ENCODE measurements at places on chromosomes 7 and 10.

- DNase-seq, result no peak
Observed at GRCh38 chr10:42482411-42482810, 156.0 kb downstream of the ZNF33B start.

GRCh38 chr10:86299562-86299961, 67.0 kb downstream of the GRID1 start:
- no peak for DNase-seq

DNA sequence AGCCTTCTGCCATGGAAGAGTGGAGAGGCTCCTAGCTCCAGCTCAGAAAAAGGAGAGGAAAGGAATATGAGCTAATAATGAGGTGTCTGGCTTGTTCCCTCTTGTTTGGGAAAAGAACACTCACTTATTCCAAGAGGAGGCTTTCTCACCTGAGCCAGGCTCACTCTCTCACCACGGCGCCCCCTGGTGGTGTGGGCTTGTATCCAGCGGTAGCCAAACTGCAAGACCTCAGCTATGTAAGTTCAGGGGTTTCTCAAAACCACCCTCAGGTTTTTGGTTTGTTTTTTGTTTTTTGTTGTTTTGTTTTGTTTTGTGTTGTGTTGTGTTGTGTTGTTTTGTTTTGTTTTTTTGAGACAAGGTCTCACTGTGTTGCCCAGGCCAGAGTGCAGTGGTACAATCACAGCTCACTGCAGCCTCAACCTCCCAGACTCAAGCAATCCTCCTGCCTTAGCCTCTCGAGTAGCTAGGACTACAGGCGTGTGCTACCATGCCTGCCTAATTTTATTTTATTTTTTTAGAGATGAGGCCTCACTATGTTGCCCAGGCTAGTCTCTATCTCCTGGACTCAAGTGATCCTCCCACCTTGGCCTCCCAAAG, 124.0 kb downstream of the TMEM130 start:
- peak; percentile 84 for DNase-seq

DNA sequence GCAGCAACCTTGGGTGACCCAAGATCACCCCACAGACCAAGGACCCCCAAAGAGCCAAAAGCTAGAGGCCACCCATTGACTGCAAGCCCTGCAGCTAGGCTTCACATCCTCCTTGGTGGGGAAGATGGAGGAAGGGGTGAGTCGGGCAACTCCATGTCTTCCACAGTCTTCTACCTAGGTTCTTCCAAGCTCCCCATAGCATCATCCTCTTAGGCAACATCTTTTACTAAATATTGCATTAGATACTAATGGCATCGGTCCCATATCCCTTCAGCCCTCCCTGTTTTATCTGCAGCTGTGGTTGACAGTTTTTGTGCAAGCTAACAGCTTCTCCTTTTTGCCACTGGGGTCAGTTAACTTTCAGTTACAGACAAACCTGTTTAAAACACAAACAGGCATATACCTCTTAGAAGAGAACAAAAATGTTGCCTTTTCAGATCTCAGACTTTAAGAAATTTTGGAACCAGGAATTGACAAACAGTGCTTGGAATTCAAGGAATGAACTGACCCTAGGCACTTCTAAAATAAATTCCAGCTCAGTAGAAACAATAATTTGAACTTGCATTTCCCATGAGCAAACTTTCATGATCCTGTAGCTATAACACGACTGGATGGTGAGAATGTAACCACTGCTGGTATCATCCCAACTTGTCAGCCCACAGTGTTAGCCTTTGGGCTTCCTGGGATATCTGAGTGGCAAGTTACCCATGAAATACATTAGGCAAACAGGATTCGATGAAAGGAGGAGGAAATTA, 33.9 kb upstream of the MSMB start:
- DNase-seq, result no peak

DNA sequence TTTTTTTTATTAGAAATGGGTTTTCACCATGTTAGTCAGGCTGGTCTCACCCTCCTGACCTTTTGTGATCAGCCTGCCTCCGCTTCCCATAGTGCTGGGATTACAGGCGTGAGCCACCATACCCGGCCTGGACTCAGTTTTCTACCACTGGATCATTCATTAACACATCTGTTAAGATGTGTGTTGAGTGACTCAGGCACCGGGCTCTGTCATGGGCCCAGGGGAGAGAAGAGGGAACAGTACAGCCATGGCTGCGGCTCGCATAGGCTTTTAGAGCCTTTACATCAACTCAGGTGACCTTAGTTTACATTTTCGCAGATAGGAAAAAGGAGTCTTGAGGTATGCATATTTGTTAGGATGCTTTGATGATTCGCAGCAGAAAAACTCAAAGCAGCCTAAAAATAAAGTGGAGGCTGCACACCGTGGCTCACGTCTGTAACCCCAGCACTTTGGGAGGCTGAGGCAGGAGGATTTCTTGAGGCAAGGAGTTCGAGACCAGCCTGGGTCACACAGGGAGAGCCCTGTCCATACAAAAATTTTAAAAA, 3.1 kb upstream of the ARPC1B start:
- no peak for DNase-seq

- DNase-seq, result no peak
Observed at GRCh38 chr10:44723619-44724325, 187.4 kb upstream of the TMEM72 start.

- DNase-seq, result no peak
Observed at GRCh38 chr7:131826960-131827359, 270.5 kb upstream of the PODXL start.

DNA sequence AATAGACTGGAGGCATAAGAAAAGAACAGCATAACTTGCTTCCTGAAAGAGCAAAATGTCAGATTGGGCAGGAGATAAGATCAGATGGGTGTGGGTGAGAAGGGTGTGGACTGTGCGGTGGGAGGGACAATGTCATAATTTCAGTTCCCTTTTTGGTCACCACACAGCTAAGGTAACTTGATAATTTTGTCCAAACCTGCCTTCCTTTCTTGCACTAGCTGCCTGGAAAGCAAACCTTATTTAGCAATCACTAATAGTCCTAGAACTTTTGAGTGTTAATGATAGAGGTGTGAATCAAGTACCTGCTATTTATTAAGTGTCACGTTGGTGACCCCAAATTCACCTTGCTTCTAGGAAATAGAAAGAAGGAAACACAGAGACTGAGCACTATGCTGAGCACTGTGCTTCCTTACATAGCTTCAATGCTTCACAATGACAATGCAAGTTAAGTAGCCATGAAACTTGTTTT, 72.4 kb upstream of the SP4 start:
- DNase-seq, result no peak

- no peak for DNase-seq
Observed at GRCh38 chr10:106136175-106136574, 1028.3 kb downstream of the SORCS1 start.

GRCh38 chr10:71204746-71205145, 7.6 kb upstream of the UNC5B start:
- DNase-seq, result no peak

DNA sequence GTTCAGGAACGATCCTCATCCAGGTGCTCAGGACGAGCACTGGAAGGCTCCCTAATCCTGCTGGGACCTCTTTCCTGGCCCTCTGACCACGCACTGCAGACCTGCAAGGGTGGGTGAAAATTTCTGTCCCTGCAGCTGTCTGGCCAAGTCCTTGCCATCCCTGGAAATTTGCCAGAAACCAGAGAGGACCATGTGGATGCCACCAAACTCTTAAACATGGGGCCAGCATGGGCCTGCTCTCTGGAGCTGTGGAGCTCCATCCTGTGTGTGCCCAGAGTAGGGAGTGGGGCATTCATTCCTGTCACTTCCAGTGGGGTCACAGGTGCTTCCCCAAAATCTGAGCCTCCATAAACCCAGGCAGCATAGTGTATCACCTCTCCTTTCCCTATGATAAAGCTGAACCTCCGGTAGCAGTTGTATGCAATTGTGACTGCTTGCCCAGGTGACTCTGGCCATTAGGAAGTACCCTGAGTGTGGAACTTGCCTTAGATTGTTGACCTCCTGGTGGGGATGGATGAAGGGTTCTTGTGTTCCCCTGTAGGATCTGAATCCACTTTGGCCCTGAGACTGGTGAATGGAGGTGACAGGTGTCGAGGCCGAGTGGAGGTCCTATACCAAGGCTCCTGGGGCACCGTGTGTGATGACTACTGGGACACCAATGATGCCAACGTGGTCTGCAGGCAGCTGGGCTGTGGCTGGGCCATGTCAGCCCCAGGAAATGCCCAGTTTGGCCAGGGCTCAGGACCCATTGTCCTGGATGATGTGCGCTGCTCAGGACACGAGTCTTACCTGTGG, 57.1 kb downstream of the DMBT1 start:
- no peak for DNase-seq

- DNase-seq, result no peak
Observed at GRCh38 chr10:88781206-88781605, 21.3 kb upstream of the LIPM start.

DNA sequence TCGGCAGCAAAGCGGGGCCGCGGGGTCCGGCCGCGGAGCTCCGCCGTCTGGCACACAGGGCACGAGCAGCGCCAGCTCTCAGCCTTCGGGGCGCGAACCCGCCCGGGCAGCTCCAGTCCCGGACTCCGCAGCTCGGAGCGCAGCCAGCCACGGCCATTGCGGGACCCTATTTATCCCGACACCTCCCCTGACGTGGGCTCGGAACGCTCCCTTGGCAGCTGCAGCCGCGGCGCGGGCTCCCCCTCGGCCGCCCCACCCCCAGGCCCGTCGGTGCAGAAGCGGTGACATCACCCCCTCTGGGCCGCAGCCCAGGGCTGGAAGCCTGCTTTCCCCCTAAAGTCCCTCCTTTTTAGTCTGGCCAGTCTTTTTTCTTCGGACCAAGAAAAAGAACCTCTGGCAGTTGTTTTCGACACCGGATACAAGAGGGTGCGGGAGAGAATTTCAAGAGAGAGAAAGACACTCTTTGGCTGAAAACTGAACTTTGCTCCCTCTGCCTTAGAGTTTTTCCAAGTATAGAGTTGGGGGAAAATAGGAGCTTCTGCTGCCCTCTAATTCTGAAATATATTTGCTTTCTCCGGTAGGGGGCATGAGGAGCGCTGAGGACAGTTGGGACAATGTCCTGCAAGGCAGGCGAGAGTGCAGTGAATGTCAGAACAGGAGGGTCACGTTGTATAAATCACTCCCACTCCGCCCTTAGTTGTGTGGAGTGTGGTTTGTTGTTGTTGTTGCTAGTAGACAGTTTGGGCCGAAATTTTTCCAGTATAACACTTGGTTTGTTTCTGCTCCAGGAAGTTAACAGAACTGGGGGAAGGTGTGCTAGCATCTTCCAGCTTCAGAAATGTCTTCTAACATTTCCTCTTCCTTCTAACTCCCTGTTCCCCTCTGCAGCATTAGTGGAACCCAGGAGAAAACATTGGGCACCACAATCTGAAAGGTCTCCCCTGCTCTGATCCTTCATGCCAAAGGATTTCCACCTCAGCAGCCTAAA, at the start of gene SFRP4:
Gene SFRP4 (minus strand): TSS at position 145 of the 988 bp plus-strand sequence. CDS start 280 bp downstream, outside the sequence.
- peak; percentile 58 for DNase-seq

DNA sequence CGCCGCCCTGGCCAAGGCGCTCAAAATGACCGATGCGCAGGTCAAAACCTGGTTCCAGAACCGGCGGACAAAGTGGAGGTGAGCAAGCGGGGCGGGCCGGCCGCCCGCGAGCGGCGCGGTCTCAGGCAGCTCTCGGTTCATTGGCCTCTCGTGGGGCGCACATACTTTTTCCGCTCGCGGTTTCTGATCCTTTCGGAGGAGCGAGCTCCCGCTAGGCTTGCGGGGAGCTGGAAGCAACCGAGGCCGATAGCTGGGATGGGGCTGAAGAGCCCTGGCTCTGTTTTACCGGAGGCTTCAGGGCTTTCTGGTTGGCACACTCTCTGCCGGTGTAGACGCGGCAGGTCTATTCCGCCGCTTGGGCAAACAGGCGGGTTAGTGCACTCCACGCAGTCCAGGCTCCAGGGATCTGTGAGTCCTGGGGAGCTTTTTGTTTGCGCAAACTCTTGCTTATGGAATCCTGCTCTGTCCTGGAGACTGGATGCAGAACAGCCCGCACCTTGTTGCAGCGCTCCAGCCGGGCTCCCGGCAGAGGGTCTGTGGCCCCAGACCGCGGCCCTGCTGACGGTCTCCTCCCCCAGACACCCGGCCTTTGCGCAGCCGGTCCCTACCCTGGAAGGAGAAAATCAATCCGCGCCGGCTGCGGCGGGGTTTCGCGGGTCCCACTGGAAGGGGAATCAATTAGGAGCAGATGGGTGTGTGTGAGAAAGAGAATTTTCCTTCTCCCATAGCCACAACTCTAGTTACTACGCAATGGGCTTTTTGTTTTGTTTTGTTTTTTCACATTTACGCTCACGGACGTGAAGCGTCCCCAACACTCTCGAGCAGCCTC, 3.4 kb downstream of the TLX1 start:
- DNase-seq, result no peak

DNA sequence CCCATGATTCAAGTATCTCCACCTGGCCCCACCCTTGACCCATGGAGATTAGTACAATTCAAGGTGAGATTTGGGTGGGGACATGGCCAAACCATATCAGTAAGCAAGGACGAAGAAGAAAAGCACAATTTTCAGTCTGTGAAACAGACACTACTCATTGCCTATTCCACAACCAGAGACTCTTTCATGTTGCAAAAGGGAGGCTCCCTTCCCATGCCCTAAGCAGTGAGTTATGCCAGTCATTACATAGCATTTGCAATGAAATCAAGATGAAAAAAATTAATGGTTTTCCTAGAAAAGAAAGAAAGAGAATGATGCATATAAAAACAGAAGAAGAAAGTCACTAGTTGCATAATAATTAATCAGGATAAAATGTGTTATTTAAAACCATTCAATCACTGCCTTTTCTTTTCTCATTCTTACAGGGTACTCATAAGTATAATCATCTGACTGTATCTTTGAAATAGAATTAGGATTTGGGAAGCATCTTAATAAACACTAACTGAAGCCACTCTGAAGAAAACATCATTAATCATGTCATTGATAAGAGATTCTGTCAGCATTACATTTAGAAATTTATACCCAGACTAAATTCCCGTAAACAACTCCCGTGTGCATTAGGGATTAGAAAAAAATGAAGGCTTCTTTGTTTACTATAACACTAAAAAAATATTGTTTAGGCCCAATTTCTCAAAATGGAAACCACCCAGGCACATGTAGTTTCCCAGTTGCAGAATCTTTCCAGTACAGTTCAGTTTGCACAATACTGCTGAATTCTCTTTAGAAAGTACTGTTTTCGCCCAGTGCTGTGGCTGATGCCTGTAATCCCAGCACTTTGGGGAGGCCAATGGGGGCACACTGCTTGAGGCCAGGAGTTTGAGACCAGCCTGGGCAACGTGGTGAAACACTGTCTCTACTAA, 9.1 kb downstream of the PRPS1L1 start:
- no peak for DNase-seq

DNA sequence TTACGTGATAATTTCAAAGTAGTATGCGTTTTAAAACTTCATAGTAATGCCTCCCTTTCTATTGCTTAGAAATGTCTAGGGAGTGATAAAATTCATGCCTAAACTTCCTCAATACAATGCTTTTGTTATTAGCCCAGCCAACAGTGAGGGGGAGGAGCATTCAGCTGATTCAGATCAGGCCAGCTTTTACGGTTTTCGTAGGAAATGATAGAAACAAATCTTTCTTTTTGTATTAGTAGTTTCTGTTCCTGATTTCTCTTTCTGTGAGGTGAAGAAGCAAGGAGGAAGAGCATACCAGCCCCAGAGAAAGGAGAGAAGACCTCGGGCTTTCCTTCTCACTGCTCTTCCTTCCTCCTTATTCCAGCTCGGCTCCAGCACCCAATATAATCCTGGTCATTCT, 35.2 kb upstream of the ITPRID1 start:
- DNase-seq, result no peak

Data from HT-29 (cell line).